ENCODE measurements at places on chromosomes 16 and 17. TPM values are rescaled to one million over a fixed set of nuclear protein-coding genes. Genes with fewer than 3 reads are reported as not detected.

DNA sequence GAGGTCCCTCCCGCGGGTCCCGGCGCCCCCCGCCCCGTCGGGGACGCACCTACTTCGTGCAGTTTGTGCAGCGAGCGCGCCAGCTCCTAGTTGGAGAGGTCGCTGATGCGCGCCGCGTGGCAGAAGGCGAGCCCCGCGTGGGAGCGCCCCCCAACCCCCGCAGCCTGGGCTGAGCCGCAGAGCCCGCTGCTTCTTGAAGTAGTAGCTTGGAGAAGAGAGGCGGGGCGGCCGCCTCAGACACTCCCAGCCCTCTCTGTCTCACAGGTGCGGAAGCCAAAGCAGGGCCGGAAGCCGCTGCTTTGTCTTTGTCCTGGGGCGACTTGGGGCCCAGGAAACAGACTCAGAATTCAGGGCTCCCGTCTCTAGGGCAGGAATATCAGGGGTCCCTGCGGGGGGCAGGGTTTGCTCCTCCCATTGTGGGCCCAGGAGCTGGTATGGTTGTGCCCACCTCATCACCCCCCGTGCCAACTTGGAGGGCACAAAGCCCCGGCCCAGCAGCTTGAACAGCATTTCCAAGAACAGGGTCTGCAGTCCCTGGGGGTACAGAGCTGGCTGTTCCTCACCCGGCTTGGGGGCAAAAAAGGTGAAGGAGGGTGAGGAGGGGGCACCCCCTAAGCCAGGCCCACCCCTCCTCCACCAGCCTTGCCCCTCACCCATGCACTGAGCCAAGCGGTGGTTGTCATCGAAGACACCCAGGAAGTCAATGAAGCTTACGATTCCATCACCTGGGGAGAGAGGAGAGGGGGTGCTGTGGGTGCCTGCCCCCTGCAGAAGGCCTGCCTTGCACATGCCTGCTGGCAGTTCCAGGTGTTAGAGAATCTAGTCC lies 13.5 kb downstream of the SPATA32 start:
- DNase-seq, result no peak

DNA sequence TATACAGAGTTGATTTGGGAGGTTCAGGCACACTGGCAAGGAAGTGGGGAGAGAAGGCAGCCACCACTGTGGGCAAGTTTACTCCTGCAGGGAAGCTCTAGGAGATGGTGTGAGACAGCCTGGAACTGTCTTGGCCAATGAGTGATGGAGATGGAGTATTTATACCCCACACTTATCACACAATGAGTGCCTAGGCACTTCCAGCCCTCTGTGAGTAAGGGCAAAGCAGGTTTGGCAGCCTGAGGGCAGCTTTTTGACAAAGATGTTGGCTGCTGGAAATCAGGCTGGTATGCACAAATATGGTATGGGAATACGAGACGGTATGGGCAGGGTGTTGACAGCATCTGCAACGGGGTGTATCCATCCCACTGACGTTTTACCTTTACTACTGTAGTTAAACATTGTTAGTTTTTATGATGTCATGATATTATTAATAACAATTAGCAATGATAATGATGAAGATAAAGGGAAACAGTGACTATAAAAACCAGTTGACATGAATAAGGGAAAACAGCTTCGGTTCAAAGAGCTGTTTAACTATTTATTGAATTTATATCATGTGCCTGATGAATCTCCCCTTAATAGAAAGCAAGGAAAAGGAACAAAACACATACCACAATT lies 149.9 kb downstream of the CDK5R1 start:
- no peak for DNase-seq

- DNase-seq, result peak; percentile 59
Measured at GRCh38 chr17:70875729-70876310, 706.5 kb downstream of the KCNJ2 start.

GRCh38 chr16:81456523-81457325 lies 12.1 kb downstream of the CMIP start:
- DNase-seq, result no peak

Gene C17orf107
- total RNA-seq, result 7.7 TPM

GRCh38 chr16:85455534-85455933 lies 157.6 kb upstream of the GSE1 start:
- DNase-seq, result no peak

DNA sequence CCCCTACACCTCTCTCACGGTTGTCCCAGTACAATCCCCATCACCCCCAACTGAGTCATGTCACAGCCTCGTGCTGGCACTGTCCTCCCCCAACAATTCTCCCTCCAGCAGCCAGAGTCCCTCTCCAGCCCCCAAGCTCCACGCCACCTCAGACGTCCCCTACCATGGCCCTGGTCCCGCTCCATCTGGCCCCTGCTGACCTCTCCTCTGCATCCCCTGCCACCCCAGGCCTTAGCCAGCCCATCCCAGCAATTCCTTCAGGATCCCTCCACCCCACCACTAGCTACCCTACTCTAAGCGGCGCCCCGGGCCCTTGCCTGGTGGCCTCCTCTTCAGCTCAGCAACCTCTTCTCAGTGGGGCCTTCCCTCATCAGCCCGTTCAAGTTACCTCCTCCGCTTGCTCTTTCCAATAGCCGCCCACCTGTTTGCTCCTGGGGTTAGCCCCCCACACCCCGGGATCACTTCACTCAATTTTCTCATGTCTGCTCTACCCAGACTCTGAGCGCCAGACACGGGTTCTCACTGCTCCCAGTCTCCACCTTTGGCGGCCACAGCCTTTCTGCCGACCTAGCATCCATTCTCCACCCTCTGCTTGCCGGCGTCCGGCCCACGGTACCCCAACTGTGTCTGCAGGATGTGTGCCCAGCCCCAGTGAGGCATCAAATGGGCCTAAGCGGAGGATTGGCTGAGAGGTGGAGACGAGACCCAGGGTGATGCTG lies 92.2 kb upstream of the DNAH17 start:
- DNase-seq, result no peak

GRCh38 chr17:59754552-59754951 lies 47.1 kb downstream of the VMP1 start:
- DNase-seq, result no peak

- DNase-seq, result no peak
Measured at GRCh38 chr17:36602924-36603384, 1.6 kb downstream of the MRM1 start.

- DNase-seq, result no peak
Measured at GRCh38 chr17:57516290-57517230, 228.5 kb downstream of the CCDC182 start.

Measured in urinary bladder (tissue), 4 donors.